Small intestine (tissue), 16 donors: ENCODE measurements at places on chromosomes 16 and 17.
A peak's percentile ranks its signal among the peaks of the same experiment; 100 is the strongest.

GRCh38 chr17:68462381-68463210 is 5.3 kb upstream of the WIPI1 start:
- DNase-seq, result peak; percentile 86

- no peak for DNase-seq
Observed at GRCh38 chr17:50043290-50044148, 12.4 kb upstream of the ITGA3 start.

GRCh38 chr16:87196661-87197060 is 120.5 kb downstream of the C16orf95 start:
- no peak for DNase-seq

- no peak for DNase-seq
Observed at GRCh38 chr16:84832488-84833143, 12.8 kb downstream of the CRISPLD2 start.

DNA sequence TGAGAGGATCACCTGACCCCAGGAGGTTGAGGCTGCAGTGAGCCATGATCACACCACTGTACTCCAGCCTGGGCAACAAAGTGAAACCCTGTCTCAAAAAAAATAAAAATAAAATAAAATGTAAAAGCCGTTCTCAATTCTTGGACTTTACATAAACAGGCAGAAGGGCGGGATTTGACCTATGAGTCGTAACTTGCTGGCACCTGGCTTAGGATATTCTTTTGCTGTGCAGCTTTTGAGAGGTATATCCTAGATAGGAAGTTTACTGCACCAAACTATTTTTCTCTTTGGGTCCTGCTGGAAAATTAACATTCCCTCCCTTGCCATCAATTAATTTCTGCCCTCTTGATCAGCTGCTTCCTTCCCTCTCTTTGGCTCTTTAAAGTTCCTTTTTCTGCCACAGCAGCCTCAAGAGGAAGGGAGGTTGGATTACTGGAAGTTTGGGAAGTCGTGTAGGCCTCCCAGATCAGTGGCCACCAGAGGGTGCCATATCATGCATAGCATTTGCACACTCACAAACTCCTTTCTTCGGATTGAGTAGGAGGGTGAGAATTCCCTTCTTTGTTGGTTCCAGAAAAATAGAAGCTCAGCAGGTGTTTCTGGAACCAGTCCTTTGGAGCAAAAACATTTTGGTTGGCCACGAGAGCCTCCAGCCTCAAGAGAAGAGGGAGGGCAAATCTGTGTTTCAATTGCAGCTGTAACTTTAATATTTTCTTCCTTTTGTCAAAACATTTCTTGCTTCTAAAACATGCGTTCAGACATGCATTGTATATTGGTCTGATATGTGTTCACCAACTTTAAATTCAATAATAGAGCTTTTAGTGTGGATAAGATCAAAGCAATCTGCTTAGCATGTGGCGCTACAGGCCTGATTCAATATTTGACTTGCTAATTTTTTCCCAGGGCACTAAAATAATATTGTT is 147.3 kb downstream of the CCDC182 start:
- DNase-seq, result peak; percentile 79

- DNase-seq, result no peak
Observed at GRCh38 chr16:24848065-24848464, 2.3 kb downstream of the SLC5A11 start.

DNA sequence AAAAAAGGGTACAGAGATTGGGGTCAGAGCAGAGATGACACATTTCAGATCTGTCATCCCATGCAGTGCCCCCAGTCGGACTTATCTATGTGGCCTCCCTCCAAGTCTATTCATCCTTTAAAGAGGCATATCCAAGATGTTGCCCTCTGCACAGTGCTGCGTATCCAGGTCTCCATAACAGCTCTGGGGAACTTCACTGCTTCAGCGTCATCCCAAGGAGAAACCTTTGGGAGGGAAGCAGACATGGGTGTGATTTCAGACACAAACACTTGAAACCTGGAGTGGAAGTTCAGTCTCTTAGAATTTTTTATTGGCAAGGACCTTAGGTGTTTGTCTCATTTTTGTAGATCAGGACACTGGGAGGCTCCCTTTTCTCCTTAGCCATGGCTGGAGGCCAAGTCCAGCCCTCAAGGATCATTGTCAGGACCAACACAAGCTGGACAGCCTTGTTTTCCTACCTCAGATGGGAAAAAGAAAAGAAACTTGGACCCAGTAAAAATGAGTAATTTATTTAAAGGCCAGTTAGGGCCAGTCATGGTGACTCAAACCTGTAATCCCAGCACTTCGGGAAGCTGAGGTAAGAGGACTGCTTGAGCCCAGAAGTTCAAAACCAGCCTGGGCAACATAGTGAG is 23.9 kb upstream of the NLK start:
- no peak for DNase-seq

- DNase-seq, result no peak
Observed at GRCh38 chr16:7342598-7342997, 10.0 kb downstream of the RBFOX1 start.

- no peak for DNase-seq
Observed at GRCh38 chr17:38427160-38427949, 909 bp upstream of the ARHGAP23 start.

GRCh38 chr17:38451030-38451839 is 23.0 kb downstream of the ARHGAP23 start:
- no peak for DNase-seq

GRCh38 chr17:35242158-35242804 is 591 bp upstream of the SLFN5 start:
- peak; percentile 86 for DNase-seq

DNA sequence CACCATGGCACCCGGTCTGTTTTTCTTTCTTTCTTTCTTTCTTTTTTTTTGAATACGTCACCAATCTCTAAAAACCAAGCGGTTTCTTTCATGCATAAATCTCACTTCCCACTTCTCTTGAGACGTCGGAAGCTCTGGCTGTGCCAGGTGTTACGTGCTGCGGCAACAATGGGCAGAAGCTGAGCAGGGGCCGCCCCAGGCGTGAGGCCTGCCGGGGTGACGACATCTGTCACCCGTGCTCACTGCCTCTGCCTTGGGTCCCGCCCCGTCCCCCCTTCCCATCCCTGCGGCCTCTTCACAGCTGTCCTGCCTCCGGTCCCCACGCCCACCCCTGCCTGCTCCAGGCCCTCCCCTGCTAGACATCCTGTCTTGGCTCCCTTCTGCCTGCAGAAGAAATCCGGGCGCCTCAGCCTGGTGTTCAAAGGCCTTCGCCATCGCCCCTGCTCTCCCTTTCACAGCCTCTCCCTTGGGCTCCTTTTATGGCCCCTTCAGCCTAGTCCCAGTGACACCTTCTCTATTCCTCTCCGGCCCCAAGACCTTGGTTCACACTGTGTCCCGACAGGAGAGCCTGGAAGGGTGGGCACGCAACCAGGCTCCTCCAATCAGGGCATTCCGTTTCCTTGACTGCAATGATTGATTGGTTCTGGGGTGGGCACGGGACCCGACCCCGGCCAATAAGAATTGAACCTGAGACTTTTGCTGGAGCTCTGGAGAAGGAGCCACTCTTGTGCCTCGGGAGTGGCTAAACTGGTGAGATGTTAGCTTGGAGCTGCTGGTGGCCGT is 4.8 kb downstream of the P2RX1 start:
- DNase-seq, result peak; percentile 69

- peak; percentile 72 for DNase-seq
Observed at GRCh38 chr17:44345454-44346026, 438 bp downstream of the GRN start.

- DNase-seq, result no peak
Observed at GRCh38 chr17:17425005-17425404, 51.8 kb upstream of the MED9 start.

- DNase-seq, result peak; percentile 87
Observed at GRCh38 chr17:48244121-48244711, 136.7 kb downstream of the SNX11 start.

DNA sequence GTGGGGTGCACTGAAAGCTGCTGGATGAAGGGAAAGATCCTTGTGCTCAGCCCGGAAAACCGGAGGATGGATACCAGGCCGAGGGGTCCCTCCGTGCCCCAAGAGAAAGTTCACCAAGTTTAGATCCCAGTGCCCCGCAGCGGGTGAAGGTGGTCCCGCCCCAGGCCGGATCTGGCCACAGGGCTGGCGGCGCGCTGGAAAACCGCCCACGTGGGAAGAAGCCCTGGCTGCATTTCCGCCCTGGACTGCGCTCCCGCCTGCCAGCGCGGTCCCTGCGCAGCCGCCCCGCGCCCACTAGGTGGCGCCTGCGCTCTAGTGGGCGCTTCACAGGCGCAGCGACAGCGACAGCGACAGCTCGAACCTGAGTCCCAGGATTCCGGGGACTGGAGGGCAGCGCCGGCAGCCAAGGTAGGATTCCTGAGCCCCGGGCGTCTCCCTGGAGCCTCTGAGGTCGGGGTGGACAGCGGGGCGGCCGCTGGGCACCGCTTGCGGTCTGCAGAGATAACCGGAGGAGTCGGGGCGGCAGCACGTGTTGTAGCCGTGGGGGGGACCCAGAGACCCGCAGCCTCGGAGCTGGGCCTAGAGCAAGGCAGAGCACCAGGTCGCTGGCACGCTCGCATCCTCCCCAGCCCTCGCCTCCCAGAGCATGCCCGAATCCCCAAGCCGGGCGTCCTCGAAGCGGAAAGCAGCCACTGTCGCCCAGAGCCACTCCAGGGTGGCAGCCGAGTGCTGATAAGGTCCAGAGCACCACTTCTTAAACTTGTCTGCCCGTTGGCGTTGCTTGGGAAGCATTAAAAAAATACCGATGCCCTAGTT is at the start of gene CHD9:
Gene CHD9 (plus strand): TSS at position 322 of the 816 bp plus-strand sequence. CDS start 101,099 bp downstream, outside the sequence.
- peak; percentile 89 for DNase-seq

GRCh38 chr17:74532115-74532514 is 840 bp upstream of the CD300LB start:
- DNase-seq, result no peak

DNA sequence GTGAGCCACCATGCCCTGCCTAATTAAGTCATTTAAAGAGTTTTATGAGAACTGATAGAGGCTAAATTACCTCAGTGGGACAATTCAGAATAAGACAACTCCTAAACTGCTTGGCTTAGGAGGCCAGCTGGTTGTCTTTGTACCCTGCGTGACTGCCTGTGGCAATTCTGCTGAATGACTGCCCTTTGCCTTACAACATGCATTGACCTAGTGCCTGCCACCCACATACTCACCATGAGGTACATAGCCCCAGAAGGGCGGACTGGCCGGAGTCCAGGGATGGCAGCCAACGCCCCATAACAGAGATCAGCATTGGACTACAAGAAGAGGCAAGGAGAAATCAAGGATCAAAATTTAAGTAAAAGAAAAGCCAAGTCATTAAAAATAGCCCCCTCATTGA is 7.3 kb downstream of the TAT start:
- peak; percentile 80 for DNase-seq

- DNase-seq, result no peak
Observed at GRCh38 chr17:32275060-32276042, 9.7 kb downstream of the RHBDL3 start.

GRCh38 chr16:21950782-21951521 is 2.2 kb upstream of the UQCRC2 start:
- DNase-seq, result peak; percentile 51

- peak; percentile 53 for DNase-seq
Observed at GRCh38 chr17:59617156-59617732, 2.5 kb upstream of the CLTC start.

- peak; percentile 66 for DNase-seq
Observed at GRCh38 chr16:56669005-56669839, at the start of gene MT1H. Gene MT1H, plus strand, starts transcription at chr16:56669814. Its CDS starts 71 bp downstream, at chr16:56669885.

DNA sequence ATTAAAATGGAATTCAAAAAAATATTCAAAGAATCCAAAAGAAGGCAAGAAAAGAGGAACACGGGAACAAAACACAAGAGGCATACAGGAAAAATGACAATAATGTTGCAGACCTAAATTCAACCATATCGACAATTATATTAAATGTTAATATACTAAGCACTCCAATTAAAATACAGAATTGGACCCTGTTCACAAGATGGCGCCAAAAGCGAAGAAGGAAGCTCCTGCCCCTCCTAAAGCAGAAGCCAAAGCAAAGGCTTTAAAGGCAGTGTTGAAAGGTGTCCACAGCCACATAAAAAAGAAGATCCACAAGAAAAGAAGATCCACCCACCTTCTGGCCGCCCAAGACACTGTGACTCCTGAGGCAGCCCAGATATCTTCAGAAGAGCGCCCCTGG is 6.3 kb upstream of the XAF1 start:
- no peak for DNase-seq

GRCh38 chr16:1277617-1278282 is 21.9 kb downstream of the TPSD1 start:
- no peak for DNase-seq

DNA sequence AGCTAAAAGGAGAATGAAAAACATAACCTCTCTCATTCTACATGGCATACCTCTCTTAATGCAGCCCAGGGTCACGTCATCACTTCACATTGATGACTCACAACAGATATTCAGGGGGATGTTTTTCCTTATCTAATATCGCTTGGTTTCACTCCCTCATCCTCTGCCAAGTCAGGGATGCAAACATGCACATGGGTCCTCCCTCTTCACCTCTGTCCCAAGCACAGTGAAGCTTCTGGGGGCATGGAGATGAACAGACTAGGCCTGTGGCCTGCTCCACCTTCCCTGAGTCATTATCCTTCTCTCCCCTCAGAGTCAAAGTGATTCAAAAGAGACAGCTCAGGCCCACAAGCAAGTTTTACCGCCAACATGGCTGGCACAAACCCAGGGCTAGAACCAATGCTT is 2.3 kb upstream of the MT2A start:
- no peak for DNase-seq

- DNase-seq, result no peak
Observed at GRCh38 chr16:58284469-58284868, 10.4 kb downstream of the PRSS54 start.

DNA sequence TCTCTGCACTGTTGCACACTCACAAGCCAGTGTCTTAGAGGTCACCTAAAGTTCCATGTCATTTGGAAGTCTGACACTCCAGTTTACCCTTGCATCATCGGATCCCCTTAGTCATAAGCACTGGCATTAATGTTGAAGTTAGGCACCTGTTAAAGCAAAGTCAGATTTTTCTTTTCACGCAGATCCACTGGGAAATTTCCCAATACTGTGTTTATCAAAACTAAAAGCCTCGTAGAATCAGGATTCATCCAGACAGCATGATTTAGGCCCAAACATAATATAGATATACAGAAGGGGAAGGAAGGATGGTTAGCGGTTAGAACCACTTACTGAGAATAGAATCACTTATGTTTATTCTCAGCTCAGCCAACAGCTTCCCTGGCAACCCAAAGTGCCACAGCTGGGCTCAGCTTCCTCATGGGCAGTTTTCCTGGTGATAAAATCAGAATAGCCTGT is 30.1 kb upstream of the HAPSTR1 start:
- no peak for DNase-seq
